ENCODE measurements at places on chromosomes 6 and 20.

DNA sequence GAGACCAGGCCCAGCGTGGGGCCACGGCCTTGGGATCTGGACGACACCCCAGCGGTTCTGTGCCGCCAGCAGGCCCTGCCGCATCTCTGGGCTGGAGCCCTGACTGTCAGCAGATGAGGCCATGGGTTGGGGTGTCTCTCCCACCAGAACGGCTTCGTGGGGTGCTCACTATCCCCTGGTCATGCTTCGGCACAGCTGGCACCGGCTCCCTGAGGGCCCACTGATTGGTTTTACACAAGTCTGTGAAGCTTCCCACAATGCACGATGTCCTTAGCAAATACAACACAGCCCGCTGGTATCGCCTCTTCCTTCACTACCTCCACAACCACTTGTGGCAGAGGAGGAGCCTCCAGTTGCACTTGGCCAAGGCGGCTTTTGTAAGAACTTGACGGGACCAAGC, 94.3 kb downstream of the THBS2 start:
- DNase-seq = no peak

DNA sequence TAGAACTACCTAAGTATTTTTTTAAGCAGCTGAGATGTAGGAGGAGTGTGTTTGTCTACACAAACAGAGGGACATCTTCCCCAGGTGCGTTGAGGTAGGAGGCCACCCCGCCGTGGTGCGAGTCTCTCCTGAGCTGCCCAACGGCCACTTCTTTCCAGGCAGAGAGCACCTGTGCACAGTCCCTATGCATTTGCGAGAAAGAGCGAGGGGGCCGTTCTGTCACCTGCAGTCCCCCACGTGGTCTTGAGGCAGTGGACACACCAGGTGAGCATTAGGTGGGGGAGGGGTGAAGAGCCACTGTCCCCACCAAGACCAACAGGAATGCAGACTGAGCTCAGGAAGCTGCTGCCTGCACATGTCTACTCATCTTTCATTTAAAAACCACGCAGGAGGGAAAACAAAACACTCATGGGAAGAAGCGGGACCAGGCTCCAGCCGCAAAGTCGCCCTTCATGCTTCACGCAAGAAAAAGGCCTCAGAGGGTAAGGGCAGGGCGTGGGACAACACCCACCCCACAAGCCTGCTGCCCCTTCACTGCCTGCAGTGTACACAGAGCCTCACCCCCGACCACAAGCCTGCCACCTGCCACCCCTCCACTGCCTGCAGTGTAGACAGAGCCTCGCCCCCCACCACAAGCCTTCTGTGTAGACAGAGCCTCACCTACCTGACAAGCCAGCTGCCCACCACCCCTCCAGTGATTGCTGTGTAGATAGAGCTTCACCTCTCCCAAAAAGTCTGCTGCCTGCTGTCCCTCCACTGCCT, 142.0 kb downstream of the DLL1 start:
- DNase-seq = no peak

DNA sequence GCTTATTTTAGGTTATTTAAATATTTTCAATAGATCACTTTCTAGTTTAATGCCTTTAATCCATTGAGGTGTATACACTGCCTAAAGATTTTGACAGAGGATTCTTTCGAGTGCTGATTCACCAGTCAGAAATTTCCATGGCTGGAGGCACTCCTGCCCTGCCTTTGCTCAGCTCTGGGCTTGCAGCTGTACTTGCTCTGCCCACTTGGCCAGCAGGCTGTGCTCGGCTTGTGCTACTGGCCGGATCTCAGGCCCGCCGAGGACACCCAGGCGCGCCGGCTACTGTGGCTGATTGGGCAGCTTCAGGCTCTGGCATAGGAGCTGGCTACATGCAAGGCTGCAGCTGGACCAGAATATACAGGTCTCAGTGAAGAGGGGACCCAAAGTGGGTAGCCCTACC, 675.1 kb upstream of the MMS22L start:
- no peak for DNase-seq

- no peak for DNase-seq
Measured at GRCh38 chr20:51050531-51051075, 27.7 kb upstream of the KCNG1 start.

GRCh38 chr6:66264376-66264775, 557.4 kb upstream of the EYS start:
- no peak for DNase-seq

- no peak for DNase-seq
Measured at GRCh38 chr6:35497571-35498421, 917 bp upstream of the TEAD3 start.

GRCh38 chr6:39786649-39787048, 5.5 kb upstream of the DAAM2 start:
- no peak for DNase-seq

- no peak for DNase-seq
Measured at GRCh38 chr6:55957961-55958422, 82.6 kb upstream of the BMP5 start.

DNA sequence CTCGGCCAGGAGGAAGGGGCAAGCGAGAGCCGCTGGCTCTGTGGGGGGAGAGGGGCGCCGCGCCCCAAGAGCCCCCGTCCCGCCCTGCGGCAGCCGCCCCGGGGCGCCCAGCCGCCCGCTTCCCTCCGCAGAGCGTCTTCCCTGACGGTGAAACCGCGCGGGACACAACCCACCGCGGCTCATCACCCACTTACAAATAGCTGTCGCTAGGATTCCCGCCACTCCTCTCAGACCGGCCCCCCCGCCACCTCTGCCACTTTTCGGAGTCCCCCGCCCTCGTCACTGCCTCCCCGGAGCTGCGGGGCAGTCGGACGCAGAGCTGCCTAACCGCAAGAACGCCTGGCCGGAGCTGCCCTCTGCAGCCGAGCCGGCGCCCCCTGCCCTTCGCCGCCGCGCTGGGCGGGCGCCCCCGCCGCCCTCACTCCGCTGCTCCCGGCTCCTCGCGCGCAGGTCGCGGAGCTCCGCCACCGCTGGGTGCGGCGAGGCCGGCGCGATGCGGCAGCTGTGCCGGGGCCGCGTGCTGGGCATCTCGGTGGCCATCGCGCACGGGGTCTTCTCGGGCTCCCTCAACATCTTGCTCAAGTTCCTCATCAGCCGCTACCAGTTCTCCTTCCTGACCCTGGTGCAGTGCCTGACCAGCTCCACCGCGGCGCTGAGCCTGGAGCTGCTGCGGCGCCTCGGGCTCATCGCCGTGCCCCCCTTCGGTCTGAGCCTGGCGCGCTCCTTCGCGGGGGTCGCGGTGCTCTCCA, at the start of gene SLC35D3:
Gene SLC35D3, plus strand, starts transcription at position 366 of the 749 bp plus-strand sequence. Its CDS starts 128 bp downstream, at position 494.
- DNase-seq = no peak

GRCh38 chr6:6556738-6557503, 31.6 kb upstream of the LY86 start:
- DNase-seq = peak; percentile 17

DNA sequence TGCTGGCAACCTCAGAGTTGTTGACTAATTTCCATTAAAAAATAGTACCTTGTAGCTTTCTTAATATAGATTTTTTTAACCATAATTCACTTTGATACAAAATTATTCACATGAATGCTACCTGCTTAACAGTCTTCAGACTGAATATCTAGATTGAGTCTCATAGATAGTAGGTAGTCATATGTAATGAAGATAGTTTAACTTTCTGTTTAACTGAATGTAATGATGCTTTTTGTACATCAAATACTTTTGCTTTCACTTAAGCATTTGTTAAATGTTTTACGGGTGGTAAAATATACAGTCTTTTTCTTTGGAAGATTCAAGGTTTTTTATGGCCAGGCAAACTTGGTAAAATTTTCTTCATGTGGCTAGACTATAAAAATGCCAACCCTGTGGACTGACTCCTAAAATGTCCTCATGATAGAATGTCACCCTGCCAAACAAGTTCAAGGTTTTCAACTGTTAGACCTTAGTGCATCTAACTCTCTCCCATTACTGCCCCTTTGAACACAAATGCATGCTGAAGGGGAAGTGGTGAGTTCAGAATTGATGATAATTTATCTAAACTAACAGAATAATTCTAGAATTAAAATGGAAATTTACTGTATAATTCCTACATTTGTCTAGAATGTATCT, 16.4 kb downstream of the TBPL1 start:
- no peak for DNase-seq

GRCh38 chr20:50642288-50642803, 49.0 kb downstream of the RIPOR3 start:
- DNase-seq = no peak

GRCh38 chr6:134821397-134821796, 128.5 kb downstream of the ALDH8A1 start:
- no peak for DNase-seq

DNA sequence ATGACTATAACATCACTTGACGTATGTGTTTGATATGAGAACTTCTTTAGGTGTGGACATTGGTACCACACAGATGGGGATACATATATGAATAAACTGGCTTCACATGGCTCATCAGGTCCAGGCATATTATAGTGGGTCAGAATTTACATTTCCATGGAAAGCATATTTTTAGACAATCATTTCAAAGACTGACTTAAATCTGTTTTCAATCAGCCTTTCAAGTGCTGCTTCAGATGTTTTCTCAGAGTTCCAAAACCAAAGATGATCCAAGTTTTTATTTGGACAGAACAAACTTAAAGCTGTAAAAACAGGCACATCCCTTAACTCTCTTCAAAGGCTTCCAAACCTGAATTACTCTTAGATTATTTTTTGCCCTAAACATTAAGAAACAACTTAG, 88.1 kb downstream of the PRSS35 start:
- DNase-seq = no peak

- DNase-seq = no peak
Measured at GRCh38 chr6:5506597-5506996, 245.3 kb downstream of the FARS2 start.

DNA sequence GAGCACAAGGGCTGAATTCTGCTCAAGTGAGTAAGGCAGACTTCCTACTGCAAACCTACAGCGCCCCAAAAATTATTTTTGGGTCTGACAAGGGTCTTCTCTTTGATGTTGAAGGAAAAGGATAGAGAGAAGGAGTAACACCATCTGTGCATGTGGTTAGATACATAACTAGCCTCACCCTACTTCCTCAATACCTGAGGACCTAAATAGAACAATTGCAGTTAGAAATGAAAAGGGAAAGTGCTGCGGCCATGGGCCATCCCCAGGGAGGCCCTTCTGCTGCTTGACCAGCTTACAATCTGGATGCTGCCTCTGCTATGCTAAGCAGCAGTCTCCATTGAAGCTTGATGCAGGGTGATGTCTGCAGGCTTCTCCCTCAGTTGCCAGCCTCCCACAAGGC, 63.2 kb upstream of the ARMH2 start:
- DNase-seq = no peak

- no peak for DNase-seq
Measured at GRCh38 chr6:112087916-112088315, 525 bp downstream of the FAM229B start.

DNA sequence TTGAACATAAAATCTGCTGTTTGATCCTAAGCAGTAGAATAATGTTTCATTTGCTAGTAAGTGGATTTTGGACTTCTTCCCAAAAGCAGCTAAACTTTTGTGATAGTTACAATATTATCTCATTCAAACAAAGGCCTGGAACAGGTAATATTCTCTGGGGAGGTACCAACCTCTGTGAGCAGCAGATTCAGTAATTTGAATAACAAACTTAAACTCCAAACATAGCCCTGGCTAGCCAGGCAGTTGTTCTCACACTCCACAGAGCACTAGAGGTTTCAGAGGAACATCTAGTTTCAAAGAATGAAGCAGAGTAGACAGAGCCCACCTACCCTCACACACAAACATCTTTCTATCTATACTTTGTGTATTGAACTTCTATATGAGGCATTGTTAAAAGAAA, 40.9 kb downstream of the LGSN start:
- no peak for DNase-seq

GRCh38 chr6:13953061-13953705, 28.4 kb downstream of the RNF182 start:
- no peak for DNase-seq

DNA sequence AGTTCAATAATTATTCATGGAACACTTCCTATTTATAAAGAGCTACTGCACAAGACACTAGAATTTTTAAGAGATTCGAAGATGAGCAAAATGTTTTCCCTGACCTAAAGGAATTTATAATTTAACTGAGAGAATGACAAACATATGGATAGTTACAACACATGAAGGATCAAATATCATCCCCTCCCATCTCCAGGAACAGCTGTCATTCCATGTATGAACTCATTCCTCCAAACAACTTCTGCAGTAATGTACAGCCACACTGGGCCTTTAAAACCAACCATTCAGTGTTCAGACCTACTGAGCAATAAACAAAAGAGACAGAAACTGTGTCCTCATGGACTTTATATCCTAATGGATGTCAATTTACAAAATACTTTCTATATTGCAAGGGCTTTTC, 87.8 kb downstream of the KIF16B start:
- no peak for DNase-seq

DNA sequence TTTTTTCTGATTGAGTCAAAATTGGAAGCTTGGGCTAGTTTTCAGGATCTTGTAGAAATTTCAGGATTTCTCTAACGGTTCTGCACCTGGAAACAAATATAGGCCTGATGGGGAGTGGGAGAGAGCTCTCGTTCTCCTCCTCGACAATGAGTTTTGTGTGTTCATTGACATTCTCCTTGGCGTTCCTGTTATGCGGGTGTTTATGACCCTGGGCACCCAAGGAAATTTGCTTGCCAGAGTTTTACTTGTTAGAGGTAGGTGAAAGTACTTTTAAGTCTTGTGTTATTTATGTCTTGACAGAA, 2.2 kb downstream of the ASXL1 start:
- DNase-seq = no peak

- no peak for DNase-seq
Measured at GRCh38 chr20:12049125-12049524, 131.4 kb downstream of the BTBD3 start.

GRCh38 chr6:64990652-64991304, 716.2 kb downstream of the EYS start:
- DNase-seq = no peak

Data from SHP77 treated with DMSO at 0.1 percent for 48 hours (cell line).